ENCODE measurements at places on chromosomes 6 and 20.

DNA sequence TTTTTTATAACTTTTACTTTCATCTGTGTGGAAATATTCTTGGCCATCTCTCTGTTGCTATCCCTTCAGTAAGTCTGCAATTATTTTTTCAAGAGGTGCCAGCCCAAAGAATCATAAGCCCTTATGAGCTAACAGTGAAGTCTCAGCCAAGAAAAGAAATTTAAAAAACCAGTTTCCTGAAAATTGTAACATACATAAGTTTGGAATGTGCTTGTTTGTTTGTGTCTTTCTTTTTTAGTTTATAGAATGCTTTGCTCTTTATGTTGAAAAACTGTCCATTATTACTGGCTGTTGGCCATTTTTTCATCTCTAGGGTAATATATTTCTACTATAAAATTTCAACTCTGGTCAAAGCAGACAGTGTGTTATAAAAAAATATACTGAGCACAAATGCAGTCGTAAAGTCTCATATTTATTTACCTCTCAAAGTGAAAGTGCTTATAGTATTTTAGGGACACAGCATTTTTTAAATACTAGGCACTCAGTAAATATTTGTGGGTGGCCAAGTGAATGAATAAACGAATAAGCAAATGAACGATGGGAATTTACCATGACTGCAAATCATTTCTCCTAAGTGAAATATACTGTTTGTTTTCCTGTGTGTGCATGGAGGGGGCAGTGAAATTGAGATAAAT lies 659.7 kb downstream of the KIF16B start:
- no peak for DNase-seq

GRCh38 chr6:108195209-108195608 lies 29.4 kb downstream of the NR2E1 start:
- no peak for DNase-seq

DNA sequence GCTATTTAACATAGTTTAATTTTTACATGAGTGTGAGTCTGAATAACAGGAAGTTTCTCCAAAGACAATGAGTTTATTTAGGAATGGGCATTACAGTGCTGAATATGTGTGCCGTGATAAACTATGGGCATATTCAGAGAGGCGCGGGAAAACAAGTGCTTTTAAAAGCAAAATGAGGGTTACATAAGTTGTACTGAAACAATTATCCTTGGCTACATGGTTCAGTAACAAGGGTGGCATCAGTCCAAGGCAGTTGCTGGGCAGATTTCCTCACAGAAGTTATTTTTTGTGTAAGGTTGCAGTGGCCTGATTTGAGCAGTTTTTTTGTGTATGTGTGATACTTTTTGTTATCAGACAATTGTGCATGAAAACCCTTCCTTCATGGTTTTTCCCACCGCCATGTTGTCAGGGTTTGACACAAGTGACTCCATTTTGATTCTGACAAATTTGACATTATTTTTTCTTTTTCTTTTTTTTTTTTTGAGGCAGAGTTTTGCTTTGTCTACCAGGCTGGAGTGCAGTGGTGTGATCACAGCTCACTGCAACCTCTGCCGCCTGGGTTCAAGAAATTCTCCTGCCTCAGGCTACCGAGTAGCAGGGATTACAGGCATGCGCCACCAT lies 22.3 kb upstream of the PXDC1 start:
- no peak for DNase-seq

DNA sequence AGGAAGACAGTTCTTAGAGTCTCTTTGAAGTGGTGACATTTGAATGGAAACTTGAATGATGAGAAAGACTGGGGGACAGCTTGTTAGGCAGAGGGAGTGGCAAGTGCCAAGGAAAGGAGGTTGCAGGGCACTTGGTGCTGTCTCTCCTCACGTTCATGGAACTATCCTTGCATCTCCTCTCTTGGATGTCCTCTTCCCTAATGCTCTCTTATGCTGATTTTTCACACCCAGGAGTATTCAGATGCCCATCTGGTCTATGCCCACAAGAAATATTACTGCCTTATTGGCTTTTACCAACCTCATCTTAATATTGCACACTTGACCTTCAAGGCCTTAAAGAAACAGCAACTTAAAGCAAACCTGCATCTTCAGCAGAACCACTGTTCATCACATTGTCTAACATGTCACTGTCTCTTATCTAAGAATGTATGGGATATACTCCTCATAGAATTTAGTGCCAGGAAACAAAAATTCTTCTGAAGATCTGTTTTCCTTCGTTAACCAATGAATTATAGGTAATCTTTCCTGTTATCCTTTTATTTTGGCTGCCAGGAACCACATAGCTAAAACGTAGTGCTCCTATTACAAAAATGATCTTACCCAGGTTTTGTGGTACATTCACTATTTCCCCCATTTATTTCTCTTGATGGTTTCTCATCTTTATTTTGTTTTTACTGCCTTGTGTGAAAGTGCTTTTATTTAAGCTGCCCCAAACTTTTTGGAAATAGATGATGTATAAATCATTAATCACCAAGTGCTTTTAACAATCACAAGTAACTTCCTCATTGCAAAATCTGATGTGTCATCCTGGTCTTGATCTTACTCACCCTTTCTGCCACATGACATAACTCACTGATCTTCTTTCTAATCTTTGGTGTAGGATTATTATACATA lies 12.8 kb downstream of the RGS17 start:
- DNase-seq, result no peak

- no peak for DNase-seq
Observed at GRCh38 chr6:146545581-146545980, 1.9 kb downstream of the RAB32 start.

DNA sequence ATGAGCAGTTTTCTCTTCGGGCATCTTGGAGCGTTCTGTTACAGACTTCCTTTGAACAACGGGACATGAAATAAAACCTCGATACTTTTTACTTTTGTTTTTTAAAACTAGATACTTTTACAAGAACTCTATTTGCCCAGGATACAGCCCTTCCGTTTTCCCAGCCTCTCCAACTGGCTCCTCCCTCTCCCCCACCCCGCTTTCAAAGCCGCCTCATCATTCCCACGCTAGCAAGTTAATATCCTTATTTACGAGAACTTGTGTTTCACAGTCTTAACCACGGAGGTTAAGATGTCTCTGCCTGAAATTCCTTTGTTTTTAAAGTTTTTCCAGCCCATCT lies 241 bp upstream of the CFAP206 start:
- peak; percentile 7 for DNase-seq

DNA sequence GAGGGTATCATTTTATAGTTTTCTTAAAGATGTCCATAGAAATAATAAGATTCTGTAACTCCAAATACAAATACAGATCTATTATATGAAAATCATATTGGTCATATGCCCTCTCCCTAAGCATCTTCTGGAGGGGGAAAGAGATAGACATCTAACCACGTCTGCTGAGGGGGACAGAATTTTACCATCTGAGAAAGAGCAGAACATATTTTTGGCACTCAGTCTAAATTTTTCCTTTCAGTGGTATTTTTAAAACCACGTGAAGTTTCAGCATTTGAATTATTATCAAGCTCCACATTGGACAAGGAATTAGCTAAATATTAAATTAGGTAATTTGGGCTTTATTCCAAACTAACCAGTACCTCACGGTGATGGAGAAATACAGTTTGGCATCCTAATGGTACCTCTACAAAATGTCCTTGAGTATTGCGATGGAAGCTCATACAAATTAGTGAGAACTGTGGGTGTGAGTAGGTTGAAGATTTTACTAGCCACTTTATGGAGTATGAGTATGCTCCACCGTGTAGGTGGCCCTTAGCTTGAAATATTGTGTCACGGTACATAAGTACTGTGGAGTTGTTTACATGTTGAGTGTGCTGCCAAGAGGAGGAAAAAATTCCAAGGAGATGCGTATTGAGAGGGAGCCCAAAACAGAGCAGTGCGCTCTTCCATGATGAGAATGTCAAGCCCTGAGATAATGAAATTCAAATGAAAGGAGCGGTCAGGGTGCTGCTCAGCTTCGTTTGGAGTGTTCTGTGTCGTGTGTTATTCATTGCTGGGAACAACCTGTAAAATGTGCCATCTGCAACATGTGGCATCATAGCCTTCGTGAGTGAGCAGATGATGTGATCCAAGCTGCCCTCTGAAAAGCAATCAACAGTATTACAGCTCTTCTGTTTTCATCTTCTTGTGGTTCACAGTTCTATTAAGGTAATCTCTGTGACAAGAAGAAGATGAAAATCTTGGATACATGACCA lies 48.4 kb upstream of the PHACTR2 start:
- no peak for DNase-seq

GRCh38 chr6:158418501-158418900 lies 106.2 kb downstream of the TULP4 start:
- DNase-seq, result no peak

DNA sequence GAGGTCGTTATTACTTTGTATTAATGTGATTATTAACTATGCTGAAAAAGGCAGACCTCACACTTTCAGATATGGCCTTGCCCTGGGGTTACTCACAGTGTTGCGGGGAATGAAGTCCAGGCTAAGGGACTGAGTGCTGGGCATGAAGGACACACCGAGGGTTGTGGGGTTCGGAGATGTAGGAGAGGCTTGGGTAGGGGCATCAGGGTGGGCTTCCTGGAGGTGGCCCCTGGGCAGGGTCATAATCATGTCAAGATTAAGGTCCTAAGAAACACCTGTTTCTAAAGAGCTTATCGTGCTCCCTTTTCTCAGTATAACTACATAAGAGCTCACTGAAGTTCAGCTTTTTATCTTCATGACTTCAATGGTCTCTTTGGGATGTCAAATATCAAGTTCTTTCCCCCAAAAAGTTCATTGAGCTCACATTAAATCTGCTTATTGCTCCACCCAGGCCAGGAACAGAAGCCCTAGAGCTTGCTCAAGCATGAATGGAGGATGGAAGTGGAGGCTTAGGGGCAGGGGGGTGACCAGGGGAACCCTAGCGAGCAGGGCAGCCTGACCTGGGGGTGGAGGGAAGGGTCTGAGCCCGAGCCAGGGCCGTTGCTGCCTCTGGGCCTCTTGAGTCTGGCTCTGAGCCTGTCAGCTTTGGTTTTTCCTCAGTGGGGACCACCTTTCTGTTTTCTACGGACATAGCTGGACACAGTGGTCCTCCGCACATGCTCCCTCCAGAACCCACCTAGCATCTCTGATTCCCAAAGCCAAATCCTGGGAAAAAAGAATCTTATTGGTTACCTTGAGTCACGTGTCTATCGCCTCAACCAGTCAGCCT lies 37.3 kb upstream of the TGM2 start:
- no peak for DNase-seq

DNA sequence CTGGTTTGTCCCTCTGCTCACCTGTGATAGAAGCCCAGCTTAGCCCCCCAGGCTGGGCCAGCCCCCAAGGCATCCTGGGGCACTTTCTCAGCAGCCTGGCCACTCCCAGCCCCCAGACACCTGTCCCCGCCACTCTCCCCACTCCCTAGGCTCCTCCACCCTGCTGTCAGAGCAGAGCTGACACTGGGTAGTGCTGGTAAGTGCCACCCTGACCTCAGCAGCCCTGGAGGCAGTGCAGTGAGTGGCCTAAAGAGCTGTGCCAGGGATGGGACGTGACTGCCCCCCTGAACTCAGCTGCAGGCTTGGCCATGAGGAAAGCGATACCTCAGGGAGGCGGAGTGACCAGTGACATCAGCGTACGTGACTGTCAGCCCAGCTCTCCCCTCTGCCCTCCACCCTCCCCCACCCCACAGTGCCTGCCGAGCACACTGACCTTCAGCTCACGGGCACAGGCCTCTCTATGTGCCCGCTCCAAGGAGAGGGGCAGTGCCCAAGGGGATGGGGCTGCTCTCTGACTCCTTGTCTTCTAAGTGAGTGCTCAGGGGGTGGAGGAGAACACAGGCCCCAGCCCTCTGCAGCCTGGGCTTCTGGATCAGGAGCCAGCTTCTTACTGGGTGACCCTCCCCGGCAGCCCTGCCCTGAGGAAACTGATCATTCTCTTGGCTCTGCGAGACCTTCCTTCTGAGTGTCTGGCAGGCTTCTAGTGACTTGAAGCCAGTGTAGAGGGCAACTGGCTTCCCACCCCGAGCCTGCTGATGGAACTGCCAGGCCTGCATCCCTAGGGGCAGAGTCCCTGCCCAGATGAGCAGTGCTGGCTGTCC lies 172.7 kb downstream of the MRPL14 start:
- no peak for DNase-seq

DNA sequence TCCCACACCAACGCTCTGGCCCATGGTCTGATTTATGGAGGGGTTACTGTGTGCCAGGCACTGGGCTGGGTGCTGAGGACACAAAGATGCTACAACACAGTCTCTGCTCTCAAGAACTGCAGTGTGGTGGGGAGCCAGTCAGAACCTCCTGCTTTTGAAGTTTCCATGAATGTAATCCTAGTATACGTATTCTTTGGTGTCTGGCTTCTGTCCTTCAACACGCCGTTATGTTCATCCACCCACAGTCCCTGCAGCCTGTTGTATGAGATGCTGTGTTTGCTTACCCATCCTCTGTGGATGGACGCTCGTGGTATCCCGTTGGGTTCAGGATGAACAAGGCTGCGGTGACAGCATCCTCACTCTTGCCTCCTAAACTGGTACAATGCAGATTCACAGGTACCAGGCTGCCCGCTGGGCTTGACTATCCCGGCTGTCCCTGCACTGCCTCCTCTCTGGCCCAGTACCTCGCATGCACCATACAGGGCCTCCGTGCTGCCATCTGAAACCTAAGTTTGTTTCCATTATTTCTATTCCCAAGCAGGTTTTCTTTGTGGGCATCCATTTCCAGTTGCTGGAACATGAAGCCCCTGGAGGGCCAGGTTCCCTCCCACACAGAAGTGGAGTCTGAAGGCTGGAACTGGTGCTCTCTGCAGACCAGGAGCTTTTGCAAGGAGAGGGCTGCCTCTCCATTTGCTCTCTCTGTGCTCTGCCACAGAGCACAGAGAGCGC lies 364.5 kb downstream of the ZFAND3 start:
- DNase-seq, result no peak

- DNase-seq, result no peak
Observed at GRCh38 chr20:46235077-46235476, 73.2 kb downstream of the CDH22 start.

GRCh38 chr6:65999288-65999791 lies 292.3 kb upstream of the EYS start:
- DNase-seq, result no peak

GRCh38 chr6:156260815-156261214 lies 516.4 kb upstream of the ARID1B start:
- DNase-seq, result no peak

- DNase-seq, result no peak
Observed at GRCh38 chr20:24013953-24014352, 25.4 kb upstream of the GGTLC1 start.

Data from MM.1S (cell line).